ENCODE measurements at places on chromosomes 4 and X. TPM values are rescaled to one million over a fixed set of nuclear protein-coding genes. Genes with fewer than 3 reads are reported as not detected.

GRCh38 chr4:122614621-122615020, 6.2 kb downstream of the IL21 start:
- no peak for DNase-seq

DNA sequence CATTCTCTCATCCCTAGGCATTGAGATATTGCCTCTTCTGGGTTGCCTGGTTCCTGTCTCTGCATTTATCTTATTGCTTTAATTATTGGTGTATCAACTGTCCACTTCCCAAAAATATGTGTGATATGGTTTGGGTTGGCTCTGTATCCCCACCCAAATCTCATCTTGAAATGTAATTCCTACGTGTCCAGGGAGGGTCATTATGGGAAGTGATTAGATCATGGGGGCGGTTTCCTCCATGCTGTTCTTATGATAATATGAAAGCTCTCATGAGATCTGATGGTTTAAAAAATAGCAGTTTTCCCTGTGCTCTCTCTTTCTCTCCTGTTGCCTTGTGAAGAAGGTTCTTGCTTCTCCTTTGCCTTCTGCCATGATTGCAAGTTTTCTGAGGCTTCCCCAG, 308.3 kb upstream of the HS3ST1 start:
- no peak for DNase-seq

GRCh38 chr4:56790691-56791091, 30.8 kb downstream of the SPINK2 start:
- no peak for DNase-seq

Gene DCAF12L1
- polyA plus RNA-seq = 0.41 TPM

All from kidney (tissue), 22 donors.